CD4-positive, alpha-beta T cell treated with Interferon gamma for 1 hour (primary cell): ENCODE measurements at places on chromosomes 16 and 17.

DNA sequence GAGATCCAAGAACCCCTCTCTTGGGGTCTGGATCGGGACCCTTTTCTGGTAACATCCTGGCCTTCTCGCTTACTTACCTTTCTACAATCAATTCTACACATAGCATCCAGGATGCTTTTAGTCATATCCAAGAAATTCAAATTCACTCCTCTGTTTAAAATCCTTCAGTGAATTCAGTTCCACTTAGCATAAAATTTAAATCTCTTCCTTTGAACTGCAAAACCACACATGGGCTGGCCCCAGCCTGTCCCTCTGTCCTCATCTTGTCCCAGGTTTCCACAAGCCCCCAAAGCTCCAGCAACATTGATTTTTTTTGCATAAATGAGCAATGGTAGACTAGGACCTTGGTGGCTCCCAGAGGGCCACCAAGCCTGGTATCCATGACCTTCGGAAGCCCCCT lies 96.4 kb upstream of the C16orf82 start:
- DNase-seq, result no peak

DNA sequence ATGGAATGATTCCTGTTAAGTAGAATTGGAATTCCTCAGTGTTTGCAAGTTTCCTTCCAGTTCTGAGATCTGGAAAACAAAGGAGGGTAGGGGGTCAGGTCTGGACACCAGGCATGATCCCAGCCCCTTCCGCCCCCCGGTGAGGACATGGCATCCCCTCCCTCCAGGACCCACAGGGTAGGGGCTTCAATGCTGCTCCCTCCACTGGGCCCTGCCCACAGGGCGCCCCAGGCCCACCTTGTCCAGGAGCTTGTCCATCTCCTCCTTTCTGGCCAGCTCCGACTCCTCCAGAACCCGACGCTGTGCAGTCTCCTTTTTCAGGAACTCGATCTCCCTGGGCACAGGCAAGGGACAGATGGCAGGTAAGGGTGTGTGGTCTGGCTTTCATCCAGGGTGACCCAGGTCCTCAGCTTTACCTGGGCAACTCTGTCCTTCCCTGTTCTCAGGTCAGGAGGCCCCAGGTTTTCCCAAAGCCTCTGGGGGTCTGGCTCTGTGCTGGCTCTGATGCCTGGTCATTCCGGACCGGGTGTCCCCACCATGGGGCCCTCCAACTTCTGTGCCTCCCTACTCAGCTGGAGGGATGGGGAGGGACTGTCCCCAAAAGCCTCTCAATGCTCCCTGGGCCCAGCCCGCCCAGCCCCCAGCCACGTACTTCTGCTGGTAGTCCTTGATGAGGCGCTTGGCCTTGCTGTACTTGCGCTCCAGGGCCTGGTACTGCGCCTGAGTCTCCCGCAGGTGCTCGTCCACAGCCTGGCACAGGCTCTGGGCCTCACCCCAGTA lies 5.5 kb upstream of the SAMD14 start:
- DNase-seq, result no peak

- DNase-seq, result peak; percentile 28
These were observed 35.5 kb upstream of the ZC3H18 start for GRCh38 chr16:88534638-88535190.

GRCh38 chr17:66964930-66965800 lies 658 bp downstream of the CACNG4 start:
- no peak for DNase-seq

DNA sequence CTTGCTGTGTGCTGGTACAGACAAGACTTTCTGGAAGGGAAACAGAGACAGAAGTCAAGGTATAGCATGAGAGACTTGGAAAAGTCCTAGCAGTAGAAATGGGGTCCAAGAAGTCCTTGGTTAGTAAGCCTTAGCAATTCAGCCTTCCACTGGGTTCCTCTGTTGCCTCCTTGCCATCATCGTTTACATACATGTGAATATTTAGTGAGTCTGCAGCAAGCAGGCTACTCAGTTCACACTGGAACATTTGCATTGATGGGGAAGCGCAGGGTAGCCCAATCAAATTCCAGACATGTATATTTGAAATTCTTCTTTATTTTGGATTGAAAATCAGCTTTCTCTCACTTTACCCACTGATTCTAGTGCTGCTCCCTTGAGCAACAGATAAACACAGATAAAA lies 27.1 kb downstream of the LIMD2 start:
- no peak for DNase-seq
